ENCODE measurements at places on chromosomes 4 and X.

GRCh38 chrX:131987252-131987651 lies 35.9 kb upstream of the STK26 start:
- DNase-seq: no peak

DNA sequence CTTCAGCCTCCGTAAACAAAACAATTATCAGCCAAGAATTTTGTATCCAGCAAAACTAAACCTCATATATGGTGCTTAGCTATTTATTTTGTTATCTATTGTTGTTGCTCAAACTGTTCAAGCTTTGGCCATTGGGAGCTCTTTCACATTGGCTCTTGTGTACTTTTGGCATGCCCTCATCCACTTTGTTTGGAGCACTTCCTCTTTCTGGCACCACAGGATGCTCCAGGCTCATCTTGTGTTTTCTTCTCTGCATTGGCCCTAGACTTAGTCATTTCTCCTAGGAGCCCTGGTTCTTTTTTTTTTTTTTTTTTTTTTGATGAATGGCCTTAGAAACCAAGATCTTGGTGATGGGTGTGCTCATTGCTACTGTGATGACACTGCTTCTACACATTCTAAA lies 74.5 kb downstream of the DIPK2B start:
- no peak for DNase-seq

DNA sequence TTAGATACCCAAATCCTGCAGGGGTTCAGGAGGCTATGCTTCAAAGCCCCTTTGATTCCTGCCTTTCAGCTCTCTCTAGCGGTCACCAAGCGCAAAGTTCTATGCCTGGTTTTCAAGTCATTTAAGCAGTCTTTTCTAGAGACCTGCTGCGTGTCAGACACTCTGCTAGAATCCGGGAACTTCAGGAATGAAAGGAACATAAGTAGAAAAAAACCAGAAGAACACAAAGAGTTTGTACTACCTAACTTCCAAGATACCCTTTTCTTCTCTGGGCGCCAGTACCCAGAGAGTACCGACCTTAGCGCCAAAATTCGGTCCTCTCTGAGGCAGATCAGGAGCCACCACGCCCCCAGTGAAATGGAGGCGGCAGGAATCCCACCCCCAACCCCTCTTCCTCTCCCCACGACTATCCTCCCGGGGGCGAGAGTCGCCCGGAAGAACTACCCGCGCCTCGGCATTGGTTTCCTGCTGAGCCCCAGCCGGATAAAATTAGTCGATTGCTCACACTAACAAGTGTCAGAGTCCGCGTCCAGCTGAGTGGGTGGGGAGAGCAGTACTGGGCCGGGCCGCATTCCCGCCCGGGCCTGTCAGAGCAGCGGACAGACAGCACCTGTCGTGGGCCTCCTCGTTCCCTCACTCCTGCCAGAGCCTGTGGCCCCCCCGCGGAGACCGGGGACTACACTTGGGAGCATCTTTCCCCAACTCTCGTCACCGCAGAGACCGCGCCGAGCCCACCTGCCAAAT lies 78.8 kb downstream of the RLIM start:
- DNase-seq: peak; percentile 61

GRCh38 chr4:173448103-173448502 lies 49.2 kb upstream of the SCRG1 start:
- DNase-seq: peak; percentile 89

- DNase-seq: no peak
Measured at GRCh38 chr4:16725252-16725651, 173.2 kb downstream of the LDB2 start.

DNA sequence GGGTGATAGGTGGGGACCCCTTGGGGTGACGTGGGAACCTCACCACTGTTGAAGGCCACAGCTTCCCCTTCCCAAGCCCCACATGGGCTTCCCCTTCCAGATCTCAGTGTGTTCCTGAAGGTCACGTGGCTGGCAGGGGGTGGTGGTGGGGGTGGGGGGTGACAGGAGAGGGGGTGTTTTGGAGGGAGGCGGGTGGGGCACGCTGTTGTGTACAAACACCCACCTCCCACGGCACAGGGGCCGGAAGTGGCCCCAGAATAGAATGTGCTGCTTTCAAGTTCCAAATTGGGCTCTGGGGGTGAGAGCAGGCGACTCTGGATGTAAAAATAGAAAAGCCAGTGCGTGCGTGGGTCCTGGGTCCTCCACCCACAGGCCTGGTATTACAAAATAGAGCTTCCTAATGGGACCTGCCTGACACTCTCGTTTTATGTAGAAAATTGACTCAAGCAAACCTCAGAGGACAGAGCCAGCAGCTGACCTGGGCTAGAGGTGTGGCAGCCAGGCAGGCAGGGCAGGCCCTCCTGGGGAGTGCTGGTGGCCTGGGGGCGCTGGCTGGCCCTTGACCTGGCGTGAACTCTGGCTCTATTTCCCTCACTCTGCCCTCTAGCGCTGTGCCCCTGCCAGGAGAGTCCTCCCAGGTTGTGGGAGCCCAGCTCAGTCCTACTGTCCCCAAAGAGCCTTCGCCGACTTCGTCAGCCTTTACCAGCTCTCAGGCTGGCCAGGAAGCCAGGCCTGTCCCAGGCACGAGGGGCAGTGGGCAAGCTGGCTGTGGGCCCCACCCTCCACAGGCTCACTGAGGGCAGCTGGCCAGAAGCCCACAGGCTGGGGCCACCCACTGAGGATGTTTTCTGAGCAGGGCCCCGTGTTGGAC lies 5.4 kb upstream of the SH3BP2 start:
- DNase-seq: no peak

DNA sequence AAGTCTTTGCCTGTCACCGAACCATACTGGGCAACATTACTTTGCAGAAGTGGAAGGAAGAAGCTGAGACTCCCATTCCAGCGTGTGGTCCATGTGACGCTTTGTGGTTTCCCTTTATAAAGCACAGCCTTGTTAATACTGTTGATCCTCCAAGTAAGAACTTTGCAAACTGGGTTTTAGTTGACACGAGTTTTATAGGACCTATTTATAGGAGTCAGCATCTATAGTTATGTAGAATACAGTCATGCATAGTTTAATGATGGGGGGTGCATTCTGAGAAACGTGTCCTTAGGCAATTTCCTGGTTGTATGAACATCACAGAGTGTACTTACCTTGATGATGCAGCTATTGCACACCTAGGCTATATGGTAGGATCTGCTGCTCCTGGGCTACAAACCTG lies 1879.4 kb upstream of the TENM3 start:
- DNase-seq: no peak

GRCh38 chr4:105122350-105122749 lies 24.3 kb upstream of the TET2 start:
- no peak for DNase-seq

GRCh38 chr4:58936436-58936835 lies 1826.3 kb upstream of the IGFBP7 start:
- DNase-seq: no peak

- no peak for DNase-seq
Measured at GRCh38 chr4:2245787-2246275, 3.9 kb upstream of the HAUS3 start.

DNA sequence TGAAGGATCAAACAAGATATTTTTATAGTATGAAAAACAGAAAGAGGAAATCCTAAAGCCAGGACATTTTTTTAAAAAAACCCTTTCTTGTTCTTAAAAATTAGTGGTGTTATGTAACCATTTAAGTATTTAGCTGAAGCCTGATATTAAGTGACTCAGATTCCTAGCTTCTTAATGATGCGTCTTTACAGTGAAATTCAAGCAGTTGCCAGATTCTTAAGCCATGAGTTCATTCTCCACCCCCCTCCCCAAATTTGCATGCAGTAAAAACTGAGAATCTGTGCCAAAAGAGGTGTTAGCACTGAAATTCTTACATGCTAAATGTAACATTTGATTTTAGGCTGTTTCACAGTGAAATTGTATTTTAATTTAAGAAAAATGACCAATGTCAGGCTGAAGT lies 180.8 kb downstream of the RAPGEF2 start:
- DNase-seq: peak; percentile 23

DNA sequence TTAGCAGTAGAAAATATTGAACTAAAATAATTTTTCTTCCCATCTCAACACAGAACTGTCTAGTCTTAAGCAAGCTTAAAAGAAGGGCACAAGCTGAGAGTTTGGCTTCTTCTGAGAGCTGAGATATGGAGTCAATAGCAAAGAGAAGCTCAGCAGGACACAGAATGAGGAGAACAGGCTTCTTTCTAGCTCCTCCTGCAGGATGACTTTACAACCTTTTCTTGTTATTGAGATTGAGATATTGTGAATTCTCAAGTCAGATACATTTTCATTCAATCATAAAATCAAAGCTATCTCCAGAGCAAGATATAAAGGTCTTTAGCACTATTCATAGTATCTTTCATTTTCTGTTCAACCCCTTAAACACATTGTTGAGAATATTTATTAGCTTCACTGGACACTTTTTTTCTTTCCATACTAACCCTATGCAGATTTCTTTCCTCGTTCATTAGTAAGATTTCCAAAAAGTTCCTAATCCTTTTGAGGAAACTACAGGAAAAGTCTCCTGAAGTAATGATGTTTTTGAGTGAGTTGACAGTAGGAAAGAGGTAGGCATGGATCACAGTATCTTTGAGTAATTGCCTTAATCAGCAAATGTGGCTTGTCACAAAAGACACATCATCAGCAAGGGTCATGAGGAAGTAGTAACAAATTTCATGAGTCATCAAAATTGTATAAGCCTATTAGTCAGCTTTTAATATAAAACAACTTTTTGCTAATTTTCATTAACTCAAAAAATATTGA lies 17.8 kb upstream of the CXCL3 start:
- no peak for DNase-seq

All from fibroblast of gingiva (primary cell).